Activated T-cell treated with anti-CD3 and anti-CD28 coated beads, Interleukin-2, amount 50 U/mL, for 4 hours (primary cell): ENCODE measurements at places on chromosomes 2 and 18. TPM values are rescaled to one million over a fixed set of nuclear protein-coding genes. Genes with fewer than 3 reads are reported as not detected.

DNA sequence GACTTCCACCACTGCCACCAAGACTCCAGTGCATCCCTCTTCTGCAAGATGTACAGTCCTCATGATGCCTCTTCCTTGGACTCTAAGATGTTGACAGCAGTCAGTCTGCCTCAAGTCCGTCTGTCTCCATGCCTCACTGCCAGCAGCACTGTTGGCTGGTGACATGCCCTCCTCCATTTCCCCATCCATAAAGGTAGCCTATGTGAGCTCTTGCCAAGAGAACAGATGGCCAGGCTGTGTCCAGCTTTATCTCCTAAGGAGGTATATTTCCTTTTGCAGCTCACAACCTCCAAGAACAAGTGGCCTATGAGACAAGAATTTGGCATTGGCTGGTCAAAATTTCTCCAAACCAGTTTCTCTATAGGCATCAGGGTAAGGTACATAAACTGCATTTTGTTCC is 149.3 kb upstream of the HNRNPA3 start:
- DNase-seq: no peak

DNA sequence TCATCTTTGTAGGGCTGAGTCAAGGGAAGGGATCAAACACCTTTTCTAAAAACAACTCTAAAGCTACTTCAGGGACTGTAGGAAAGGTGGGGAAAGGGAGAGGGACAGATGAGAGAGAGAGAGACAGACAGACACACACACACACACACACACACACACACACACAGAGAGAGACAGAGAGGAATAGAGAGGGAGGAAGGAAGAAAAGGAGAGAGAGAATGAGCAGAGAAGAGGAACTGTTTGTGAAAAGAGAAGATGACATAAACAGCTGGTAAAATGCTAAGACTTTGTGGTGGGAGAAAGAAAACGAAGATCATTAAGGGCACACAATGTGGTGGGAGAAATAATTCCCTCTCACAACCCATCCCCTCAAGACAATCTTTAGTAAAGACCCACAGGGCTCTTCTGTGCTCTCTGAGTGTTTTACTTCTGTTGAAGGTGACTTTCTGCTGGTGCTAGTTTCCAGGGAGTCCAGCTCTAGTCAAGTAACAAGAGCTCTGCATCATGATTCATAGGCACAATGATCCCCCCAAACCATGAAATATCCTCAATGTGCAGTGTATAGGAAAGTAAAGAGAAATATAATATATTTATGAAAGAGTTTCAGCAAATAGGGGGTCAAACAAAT is 77.2 kb upstream of the STK17B start:
- no peak for DNase-seq

DNA sequence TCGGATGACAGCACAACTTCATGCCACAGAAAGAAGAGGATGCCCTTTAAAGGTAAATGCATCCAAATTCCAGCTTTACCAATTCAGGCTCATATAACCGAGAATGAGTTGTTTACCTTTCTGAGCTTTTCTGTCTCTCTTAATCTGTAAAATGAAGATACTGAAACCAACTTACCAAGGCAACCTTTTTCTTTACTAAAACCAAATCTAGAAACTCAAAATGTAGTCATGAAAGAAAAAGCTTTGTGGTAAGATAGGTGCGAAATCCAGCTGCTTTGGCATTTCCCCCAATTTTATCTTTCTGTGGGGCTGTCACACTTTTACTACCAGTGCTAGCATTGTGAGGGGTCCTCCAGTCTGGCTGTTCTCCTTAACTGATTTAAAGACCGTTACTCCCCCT is 240.4 kb downstream of the IKZF2 start:
- no peak for DNase-seq

DNA sequence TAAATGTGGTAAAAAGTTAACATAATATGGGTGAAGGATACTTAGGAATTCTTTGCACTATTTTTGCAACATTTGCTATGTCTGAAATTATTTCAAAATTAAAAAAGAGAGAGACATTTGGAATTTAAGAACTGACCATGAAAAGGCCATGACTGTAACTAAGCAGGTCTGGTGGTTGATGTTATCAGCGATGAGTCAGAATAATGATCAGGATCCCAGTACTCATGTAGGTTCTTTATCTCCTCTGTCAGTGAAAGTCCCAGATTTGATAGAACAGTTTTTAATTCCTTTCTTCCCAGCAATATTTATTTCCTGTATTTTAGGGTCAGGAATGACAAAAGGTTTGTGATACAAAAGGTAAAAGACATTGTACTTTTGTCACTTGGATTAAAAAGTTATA is 242.4 kb upstream of the ZNF521 start:
- DNase-seq: no peak

- no peak for DNase-seq
Measured at GRCh38 chr2:133434959-133435668, 133.1 kb downstream of the NCKAP5 start.

GRCh38 chr2:130728007-130728454 is 839 bp upstream of the GPR148 start:
- no peak for DNase-seq

- DNase-seq: no peak
Measured at GRCh38 chr2:60852282-60852860, 29.0 kb upstream of the REL start.

DNA sequence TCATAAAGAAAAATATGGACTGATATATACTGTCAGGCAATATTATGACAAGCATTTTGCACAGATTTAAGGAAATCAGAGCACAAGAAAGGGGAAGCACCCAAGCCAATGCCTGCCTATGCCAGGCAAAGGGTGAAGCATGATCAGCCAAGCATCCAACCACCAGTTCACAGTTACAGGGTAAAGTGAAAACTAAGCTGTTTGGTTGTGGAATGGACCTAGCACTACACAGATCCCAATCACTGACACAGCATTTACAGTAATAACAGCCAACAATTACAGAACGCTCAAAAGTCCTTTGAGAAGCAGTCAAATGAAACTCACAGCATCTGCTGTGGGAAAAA is 90.3 kb downstream of the SP3 start:
- no peak for DNase-seq

DNA sequence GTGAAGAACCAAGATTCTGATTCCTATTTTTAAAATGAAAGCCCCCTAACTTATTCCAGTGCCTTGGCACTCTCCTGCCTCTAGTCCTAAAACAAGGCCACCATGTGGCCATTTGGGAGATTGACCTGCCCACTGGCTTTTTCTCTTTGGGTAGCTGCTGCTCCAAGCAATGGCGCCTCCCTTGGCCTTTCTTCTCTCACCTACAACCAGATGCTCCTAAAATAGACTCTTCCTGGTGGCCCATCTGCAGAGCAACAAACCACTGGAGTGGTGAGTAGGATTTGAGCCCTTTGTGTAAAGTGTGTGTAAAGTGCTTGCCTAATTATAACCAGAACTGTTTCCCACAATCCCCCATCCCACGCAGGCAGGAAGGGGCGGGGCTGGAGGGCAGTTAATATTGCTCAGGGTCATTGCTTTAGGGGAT is 114.2 kb downstream of the FHOD3 start:
- no peak for DNase-seq

GRCh38 chr18:68847219-68847837 is 49.4 kb downstream of the CCDC102B start:
- DNase-seq: no peak

GRCh38 chr2:240579771-240580614 is 6.5 kb upstream of the CAPN10 start:
- DNase-seq: peak; percentile 69

- DNase-seq: no peak
Measured at GRCh38 chr2:152544638-152545037, 172.6 kb downstream of the PRPF40A start.

GRCh38 chr2:65991381-65992197 is 443.3 kb upstream of the MEIS1 start:
- DNase-seq: no peak

MBD1 gene
- 104 TPM for total RNA-seq

IL36G gene
- total RNA-seq: not detected

PLCL1 gene
- 1.2 TPM for total RNA-seq

CIB4 gene
- total RNA-seq: not detected

SCG2 gene
- not detected for total RNA-seq

SFTPB gene
- total RNA-seq: 5.7 TPM

SGPP2 gene
- total RNA-seq: 7.4 TPM

CD207 gene
- not detected for total RNA-seq

APCDD1 gene
- not detected for total RNA-seq
